ENCODE measurements at places on chromosomes 1 and 21. TPM values are rescaled to one million over a fixed set of nuclear protein-coding genes. Genes with fewer than 3 reads are reported as not detected.

DNA sequence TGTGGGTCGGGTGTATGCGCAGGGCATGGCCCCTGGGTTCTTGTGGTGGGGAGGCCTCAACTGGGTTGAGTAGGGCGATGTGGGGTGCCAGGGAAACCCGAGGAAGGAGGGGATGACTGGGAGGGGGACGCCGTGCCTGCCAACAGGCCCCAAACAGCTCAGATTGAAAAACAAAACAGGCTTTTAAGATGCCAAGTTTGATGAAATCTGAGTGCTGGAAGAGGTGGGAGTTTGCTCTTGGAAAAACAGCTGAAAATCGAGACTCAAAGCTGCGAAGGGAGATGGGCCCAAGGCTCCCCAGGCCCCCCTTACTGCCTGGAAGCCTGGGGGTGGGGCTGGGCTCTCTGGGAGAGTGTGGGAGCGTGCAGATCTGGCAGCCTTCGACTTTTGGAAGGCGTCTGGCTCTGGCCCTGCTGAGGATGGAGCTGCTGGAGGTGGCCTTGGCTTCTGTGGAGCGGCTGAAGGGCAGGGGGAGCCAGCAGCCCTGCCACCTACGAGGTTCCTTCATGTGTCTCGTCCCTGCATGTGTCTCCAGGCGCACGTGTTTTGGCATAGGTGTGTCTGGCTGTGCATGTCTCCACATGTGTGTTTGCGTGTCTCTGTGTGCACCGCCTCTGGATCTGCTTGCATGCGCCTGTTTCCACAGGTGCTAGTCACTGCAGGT, 33.3 kb downstream of the PTPRF start:
- no peak overlapping the region for H3K4me3 ChIP-seq
- DNase-seq: no peak
- no peaks in the 10 kb centered on the region for H3K27me3 ChIP-seq
- H3K36me3 ChIP-seq: no peaks in the 10 kb centered on the region
- H3K4me1 ChIP-seq: peaks cover 20% of the 10 kb centered on the region

DNA sequence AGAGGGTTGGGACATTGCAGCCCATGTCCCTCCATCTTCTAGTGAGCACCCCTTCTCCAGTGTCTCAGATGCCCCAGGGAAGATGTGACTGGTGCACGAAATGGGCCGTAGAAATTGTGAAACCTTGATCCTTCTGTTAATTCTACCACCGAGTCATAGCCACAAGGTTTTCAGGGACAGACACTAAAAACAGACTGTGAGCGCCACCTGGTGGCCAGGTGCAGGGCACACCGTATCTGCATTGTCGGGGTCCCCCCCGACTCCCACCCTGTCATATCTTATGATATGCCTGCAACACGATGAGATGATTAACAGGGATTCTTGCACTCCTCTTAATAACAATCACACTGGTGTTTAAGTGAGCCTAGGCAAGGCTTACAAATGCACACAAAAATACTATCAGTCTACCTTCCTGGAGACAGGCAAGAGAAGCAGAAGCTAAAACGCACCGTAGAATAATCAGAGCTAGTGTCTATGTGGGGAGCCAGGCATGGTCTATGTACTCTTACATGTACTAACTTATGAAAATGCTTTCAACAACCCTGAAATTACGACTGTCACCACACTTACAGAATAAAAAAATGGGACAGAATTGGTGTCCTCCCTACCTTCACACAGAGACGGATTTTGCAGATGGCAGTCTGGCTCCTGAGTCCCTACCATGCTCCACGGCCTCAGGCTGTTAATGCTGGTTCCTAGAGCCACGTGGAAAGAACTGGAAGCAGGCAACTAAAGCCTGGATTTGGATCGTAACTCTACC, 57.9 kb downstream of the FHAD1 start:
- H3K27me3 ChIP-seq: no peaks in the 10 kb centered on the region
- H3K36me3 ChIP-seq: no peaks in the 10 kb centered on the region
- H3K4me3 ChIP-seq: no peak overlapping the region
- peaks cover 11% of the 10 kb centered on the region for H3K4me1 ChIP-seq

GRCh38 chr1:35725596-35725995, 6.9 kb upstream of the C1orf216 start:
- H3K36me3 ChIP-seq: no peaks in the 10 kb centered on the region
- H3K4me1 ChIP-seq: peaks cover 2% of the 10 kb centered on the region
- no peak overlapping the region for H3K4me3 ChIP-seq
- DNase-seq: no peak
- H3K27me3 ChIP-seq: no peaks in the 10 kb centered on the region

GRCh38 chr1:209103092-209103491, 480.4 kb upstream of the CAMK1G start:
- no peak overlapping the region for H3K27ac ChIP-seq
- H3K4me1 ChIP-seq: peaks cover 25% of the 10 kb centered on the region
- H3K36me3 ChIP-seq: no peaks in the 10 kb centered on the region
- H3K4me3 ChIP-seq: no peak overlapping the region
- H3K27me3 ChIP-seq: peaks cover 12% of the 10 kb centered on the region

DNA sequence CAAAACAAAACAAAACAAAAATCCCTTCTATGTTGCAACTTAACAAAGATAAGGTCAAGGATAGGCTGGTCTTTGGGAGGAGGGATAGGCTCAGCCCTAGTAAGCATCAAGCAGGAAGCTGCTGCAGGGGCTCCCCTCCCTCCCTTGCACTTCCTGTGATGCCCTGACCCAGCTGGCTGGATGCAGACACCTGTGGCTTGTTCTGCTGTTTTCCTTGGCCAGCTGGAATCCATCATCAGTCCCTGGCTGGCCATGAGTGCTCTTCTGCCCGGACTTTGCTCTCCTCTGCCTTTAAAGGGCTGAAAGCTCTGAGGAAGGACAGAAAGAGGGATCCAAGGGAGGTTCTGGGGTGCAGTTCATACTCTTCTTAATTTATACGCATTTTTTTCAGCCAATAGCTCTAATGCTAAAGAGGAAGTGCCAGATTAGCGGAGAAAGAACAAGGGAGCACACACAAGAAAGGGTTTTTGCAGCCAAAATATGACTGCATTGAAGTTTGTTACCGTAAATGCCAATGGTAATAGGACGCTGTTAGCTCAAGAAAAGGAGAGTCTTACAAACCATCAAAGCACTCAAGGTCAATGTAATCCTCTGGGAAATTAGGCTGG, 19.9 kb upstream of the UBE2U start:
- no peak for DNase-seq
- no peaks in the 10 kb centered on the region for H3K27me3 ChIP-seq
- no peak overlapping the region for H3K4me3 ChIP-seq
- H3K4me1 ChIP-seq: no peaks in the 10 kb centered on the region
- H3K27ac ChIP-seq: no peak overlapping the region

GRCh38 chr1:21837476-21837875, 25.4 kb downstream of the LDLRAD2 start:
- H3K27ac ChIP-seq: no peak overlapping the region
- no peaks in the 10 kb centered on the region for H3K27me3 ChIP-seq
- DNase-seq: no peak
- H3K36me3 ChIP-seq: peaks cover 46% of the 10 kb centered on the region
- H3K4me3 ChIP-seq: no peak overlapping the region

DNA sequence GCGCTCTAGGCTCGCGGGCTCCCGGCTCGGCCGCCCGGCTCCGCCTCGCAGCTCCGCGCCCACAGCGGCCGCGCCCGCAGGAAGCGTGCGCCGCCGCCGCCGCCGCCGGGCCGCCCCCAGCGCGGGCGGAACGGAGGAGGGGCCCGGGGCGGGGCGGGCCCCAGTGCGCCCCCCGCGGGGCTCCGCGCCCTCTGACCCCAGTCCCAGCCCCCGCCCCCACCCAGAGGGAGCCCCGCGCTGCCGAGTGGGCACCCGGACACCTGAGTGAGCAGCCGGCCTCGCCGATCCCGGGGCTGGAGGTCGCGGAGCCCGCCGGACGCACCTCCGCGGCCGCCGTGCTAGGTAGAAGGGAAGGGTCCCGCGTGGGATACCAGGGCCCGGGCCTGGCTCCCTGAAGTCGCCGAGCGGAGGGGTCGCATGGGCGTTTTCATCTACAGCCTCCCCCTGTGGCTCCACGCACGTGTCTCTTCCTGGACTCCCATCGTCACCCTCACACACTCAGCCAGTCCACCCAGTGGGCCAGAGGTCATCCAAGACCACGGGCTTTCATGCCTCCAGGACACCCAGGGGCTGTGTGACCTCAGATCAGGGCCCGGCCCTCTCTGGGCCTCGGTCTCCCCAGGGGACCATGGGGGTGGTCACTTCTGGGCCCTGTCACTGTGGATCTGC, at the start of gene SDC3:
TSS of gene SDC3 (minus strand) at position 63 of the 669 bp plus-strand sequence. CDS start 172 bp downstream, outside the sequence.
- H3K36me3 ChIP-seq: no peaks in the 10 kb centered on the region
- H3K4me3 ChIP-seq: peak within 1 kb of the TSS; percentile 79
- peaks cover 43% of the 10 kb centered on the region for H3K4me1 ChIP-seq
- H3K27me3 ChIP-seq: no peaks in the 10 kb centered on the region
- peak within 1 kb of the TSS; percentile 44 for H3K27ac ChIP-seq

GRCh38 chr1:156439777-156440183, 60.8 kb downstream of the MEF2D start:
- no peak for DNase-seq
- H3K27me3 ChIP-seq: peaks cover 84% of the 10 kb centered on the region
- no peak overlapping the region for H3K27ac ChIP-seq
- H3K4me3 ChIP-seq: no peak overlapping the region
- peaks cover 11% of the 10 kb centered on the region for H3K4me1 ChIP-seq

DNA sequence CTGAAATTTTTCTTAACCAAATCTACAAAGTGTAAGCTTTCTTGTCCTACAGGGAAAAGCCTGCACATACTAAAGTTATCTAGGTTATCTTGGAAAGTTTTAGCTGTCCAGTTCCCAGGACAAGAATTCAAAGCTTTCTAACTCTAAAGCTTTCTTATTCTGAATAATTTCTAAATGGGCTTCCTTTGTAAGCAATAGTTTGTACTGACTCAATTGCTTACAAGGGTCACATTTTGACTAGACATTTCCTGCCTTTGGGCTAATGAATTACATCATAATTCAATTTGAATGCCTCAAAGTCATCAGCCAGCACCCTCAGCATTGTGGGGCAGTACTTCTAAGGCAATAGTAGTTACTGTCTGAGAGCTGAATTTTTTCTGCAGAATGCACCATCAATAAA, 223.0 kb downstream of the LTN1 start:
- no peak overlapping the region for H3K4me3 ChIP-seq
- DNase-seq: no peak
- H3K36me3 ChIP-seq: no peaks in the 10 kb centered on the region
- peaks cover 27% of the 10 kb centered on the region for H3K4me1 ChIP-seq
- H3K27me3 ChIP-seq: no peaks in the 10 kb centered on the region

DNA sequence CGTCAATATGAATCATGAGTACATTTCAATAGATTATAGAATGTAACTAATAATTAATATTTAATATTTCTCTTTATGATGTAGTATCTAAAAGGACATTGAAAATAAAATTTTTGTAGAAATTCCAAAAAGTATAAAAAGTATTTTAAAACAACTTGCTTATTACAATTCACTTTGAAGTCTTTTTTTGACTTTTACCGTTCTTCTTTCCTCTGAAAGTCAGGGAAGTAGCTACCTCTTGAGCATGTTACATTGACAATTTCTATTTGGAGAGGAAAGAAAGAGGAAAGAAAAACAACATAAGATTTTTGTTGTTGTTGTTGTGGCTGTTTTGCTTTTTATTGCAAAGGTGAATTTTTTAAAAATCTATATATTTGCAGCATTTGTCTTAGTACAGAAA, 1.3 kb downstream of the PTPRC start:
- H3K27me3 ChIP-seq: no peaks in the 10 kb centered on the region
- no peak overlapping the region for H3K27ac ChIP-seq
- DNase-seq: no peak
- H3K4me3 ChIP-seq: no peak overlapping the region
- H3K4me1 ChIP-seq: peaks cover 8% of the 10 kb centered on the region

DNA sequence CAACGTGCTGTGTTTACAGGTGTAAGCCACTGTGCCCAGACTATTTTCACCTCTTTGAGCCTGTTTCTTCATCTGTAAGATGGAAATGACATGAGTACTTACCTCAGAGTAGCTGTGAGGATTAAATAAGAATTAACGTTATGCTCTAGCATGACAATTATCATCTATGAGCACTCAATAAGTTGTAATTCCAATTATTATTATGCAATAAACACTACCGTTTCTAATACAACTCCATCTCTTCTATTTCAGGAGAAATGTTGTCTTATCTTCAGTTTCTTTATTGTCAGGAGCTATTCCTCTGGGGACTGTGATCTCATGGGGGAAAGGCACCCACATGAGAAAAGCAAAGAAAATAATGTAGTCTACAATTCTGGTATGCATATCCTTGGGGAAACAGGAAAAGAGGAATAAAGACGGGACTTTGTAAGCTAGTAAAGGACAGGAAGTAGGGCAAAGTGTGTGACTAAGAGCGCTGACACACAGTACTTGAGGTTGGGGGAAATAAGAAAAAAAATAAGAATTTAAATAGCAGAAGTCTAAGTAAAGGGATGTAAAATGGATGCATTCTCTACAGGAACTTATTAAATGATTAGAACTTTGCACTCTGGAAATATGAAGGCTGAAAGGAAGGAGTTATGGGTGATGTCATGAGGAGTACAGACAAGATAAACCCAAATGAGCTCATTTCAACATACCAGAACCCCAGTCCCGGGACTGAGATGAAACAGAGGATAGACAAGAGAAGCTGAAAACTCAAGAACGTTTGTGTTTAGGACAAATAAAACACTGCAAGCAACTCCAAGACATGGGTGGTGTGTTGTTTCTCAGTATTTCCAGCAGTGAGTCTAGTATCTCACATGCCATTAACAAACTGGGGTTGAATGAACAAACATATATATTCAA, 9.8 kb downstream of the PHC2 start:
- no peak overlapping the region for H3K4me3 ChIP-seq
- peaks cover 15% of the 10 kb centered on the region for H3K36me3 ChIP-seq
- H3K27me3 ChIP-seq: no peaks in the 10 kb centered on the region
- DNase-seq: no peak

DNA sequence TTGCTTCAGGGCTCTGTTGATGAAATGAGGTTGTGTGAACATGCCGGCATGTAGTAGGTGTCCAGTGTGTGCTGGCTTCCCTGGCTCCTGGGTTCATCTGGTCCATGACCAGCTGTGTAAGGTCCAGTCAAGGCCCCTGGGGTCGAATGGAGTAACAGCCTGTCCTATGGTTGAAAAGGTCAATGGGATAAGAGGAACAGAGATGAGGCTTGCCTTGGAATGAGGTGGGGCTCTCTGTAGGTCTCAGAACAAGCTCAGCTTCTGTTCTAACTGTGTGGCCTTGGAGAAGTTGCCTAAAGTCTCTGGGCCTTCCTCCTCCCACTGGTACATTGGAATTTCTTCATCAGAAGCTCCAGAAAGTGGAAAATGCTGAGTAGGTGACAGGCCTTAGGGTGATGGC, 26.6 kb downstream of the RPS6KA1 start:
- no peaks in the 10 kb centered on the region for H3K36me3 ChIP-seq
- DNase-seq: no peak
- H3K4me3 ChIP-seq: no peak overlapping the region
- peaks cover 13% of the 10 kb centered on the region for H3K4me1 ChIP-seq

The TFF3 gene
- total RNA-seq: 50.3 TPM

The PRKAA2 gene
- total RNA-seq: 2.0 TPM

The CCDC185 gene
- total RNA-seq: not detected

The TEX38 gene
- not detected for total RNA-seq

The KRTCAP2 gene
- total RNA-seq: 190 TPM
